ENCODE measurements at places on chromosomes 12 and 14.

DNA sequence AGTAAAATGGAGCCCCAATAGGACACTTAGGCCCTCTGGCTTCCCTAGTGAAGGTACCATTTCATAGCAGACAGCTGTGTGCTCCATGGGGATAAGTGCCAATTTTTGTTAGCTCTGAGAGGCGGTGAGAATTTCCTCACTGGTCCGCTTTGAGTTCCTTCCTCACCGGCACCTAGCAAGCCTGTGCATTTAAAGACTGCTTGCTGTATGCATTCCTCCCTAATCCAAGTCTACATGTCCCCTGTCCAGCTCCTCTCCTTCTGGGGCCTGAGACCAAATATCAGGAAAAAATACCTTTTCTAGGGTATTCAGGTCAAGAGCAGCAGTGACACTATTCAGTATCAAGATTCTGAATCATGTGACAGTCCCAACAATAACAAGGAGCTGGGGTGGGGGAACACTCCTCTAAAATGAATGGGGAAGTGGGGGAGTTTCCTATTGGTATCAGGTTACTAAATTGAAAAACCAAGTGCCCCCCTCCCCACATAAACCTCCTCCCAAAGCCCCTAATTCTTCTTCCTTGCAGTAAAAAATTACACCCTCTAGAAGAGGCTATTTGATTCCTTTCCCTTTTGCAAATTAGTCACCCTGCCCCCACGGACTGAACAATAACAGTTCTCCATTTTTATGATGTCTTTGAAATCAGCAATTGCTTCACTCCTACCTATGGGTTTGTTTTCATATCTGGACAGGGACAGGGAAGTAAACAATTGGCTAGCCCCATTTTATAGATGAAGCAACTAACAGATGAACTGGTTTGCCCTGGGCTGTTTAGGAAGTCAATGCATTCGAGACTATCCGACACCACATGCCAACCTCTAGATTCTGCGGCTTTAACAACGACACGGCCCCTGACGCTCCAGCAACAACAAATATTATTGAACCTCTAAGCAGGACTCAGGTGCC, 28.9 kb downstream of the BCL11B start:
- DNase-seq, result no peak

DNA sequence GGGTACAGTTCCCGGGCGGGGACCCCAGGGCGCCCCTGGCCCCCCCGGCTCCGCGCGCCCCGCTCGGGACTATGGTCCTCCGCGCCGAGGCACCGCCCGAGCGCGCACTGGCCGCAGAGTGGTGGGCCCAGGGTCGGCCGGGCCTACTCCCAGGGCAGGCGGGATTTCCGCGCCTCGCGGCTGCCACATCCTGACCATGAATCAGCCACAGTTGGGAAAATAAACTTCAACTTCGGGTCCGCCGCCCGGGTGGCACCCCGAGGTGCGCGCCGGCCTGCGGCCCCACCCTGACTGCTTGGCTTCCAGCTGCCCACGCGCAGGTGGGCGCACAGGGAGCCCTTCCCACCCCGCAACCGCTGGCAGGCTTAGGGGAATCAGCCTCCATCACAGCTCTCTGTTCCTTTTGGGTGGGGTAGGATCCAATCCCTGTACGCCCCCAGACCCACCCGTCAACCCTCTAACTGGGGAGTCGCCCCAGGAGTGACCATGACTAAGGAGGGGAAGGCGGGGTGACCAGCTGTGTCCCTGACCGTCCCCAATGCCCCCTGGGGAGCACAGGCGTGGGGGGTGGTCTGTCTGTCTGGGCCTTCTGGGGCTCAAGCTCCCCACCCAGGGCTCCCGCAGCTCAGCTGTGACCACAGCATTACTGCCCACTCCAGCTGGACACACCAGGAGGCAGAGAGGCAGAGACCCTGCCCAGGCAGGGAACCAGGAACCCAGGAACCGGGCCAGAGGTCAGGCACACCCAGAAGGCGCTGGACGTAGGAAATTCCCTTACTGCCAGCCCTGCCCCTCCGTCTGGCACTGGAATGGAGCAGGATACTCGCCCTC, 678 bp downstream of the INF2 start:
- DNase-seq, result peak; percentile 28

DNA sequence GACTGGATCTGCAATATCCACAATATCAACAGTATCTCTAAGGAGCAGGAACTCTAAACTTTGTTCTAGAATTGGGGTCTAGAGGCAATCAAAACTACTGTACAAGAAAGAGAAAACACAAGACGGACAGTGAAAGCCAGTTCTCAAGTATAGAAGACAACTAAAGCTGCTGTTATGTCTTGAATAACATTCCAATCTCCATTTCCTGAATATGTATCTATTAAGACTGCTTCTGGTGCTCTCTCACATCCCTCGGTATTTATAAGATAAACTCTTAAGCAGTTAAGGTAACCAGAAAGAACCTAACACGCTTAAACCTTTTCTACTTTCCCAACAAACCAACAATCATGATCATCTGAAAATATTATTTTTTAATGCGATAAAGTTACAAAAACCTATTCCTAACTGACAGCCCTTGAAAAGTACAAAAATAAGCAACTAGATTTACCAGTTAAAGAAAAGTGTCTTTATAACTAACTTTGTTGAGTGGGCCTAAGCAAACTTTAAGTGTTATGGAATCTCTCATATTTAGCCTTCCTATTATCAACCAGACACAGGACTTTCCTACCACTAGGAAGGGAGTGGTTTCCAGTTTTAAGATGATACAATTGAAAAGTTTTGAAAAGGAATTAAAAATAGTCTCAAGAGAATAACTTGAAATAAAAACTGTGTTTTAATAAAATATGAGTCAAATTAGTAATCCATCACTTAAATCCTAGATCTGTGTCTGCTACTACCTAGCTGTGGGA, 30.7 kb downstream of the NUMB start:
- DNase-seq, result no peak

DNA sequence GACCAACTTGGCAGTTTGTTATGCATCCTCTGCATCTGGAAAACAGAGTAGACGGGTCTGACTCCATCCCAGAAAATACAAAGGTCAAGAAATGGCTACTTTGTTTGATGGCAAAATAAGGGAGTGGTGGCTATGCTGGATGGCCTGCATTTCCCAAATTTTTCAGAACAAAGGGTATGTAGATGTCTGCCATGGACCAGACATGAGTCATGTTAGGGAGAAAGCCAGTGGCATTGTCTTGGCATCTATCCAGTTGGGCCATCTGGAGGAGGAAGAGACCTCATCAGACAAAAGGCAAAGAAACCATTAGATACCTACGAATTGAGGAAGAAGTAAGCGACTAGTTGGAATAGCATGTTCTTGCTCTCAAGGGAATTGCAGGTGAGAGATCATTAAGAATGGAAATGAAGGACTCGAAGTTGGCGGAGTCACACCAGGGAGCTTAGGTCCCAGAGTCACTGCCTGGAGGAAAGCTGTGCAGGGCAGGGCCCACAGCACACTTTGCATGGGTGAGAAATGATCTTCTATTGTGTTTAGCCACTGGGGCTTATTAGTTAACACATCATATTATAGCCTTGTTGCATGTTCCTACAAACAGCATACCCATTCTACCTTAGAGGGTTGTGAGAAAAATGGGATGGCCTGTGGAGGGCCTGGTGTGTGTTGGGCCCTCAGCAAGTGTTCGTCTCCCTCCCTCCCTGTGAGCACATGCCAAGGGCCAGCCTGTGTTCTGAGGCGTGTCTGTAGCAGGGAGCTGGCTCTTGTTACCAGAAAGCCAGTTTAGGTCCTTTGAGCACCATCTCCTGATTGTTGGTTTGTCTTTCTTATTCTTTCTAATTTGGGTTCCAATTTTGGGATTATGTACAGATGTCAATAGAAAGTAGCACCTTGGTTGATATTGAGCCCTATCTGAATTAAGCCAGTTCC, 119.4 kb downstream of the KTN1 start:
- DNase-seq, result no peak

DNA sequence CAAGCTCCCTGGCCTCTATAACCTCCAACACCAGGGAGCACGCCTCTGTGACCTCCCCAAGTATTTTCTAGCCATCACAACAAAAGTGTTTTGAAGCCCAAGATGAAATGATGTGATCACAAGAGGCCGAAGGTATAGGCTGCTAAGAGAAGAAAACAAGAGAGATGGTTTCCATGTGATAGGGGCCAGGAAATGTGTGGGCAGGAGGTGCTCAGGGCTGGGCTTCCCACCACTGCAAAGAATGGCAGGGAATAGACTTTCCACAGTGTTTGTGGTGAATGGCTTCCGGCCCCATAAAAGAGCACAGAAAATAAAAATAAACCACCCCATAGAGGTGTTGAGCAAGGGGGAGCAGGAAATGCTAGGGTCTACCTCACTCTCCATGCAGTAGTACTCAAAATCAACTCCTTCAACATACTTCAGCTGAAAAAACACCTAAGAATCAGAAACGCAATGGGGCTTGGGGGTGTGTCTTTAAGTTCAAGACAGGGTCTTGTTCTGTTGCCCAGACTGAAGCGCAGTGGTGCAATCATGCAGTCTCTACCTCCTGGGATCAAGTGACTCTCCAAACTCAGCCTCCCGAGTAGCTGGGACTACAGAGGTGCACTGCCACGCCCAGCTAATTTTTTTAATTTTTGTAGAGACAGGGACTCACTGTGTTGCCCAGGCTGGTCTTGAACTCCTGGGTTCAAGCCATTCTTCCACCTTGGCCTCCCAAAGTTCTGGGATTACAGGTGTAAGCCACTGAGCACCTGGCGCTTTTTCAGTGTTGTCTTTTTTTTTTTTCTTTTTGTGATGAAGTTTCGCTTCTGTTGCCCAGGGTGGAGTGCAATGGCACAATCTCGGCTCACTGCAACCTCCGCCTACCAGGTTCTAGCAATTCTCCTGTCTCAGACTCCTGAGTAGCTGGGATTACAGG, 27.1 kb downstream of the DAD1 start:
- DNase-seq, result peak; percentile 59

DNA sequence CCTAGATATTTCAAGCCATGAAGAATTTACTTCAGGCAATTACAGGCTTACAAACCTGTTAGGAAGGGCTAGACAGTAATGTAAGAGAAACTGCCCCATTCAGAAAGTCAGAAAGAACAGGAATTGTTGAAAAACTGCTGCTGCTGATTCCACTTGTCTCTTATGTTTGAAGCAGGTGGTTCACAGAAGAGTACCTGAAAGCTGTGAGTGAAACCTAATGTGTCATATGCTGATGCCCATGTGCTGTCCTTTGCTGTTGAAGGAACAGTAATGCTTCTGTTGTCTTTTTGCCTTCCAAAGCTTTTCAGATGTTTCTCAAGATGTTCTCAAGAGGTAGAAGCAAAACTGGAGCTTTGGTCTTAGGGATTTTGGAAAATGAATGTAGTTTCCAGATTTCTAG, 39.0 kb downstream of the MNAT1 start:
- no peak for DNase-seq

DNA sequence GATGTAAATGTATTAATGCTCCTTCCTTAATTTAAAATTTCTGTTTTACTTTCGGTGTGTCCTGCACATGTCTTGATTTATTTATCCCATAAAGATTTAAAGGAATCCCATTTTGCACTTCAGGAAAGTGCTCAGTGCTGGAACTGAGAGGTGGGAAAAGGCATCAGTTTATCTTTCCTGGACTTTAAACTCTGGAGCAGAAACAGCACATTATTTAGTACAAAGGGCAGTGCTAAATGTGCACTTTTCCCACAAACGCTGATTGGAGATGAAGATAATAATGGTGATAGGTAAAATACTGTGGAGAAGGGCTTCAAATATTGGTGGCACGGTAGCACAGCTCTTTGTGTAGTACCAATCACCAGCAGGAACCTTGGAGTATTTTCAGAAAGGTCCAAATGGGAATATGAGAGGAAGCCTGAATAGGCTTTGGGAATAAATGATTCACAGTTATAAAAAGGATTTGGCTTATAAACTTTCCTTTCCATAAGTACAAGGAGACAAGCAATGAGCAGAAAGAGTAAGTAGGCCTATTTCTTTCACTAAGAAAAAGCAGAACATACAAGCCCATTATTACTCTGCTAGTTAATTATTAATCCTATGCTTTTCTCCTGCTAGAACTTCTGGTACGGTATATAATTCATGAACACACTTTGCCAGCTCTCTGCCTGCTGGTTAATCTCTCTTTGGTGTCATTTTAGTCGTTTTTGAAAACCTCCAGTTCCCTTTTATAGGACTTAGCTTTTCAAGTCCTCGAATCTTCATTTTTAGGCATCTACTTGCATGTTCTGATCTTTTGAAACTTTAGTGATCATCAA, 58.3 kb downstream of the SLC15A5 start:
- DNase-seq, result no peak

- DNase-seq, result peak; percentile 32
Measured at GRCh38 chr12:53325511-53326061, 4.2 kb upstream of the AAAS start.

DNA sequence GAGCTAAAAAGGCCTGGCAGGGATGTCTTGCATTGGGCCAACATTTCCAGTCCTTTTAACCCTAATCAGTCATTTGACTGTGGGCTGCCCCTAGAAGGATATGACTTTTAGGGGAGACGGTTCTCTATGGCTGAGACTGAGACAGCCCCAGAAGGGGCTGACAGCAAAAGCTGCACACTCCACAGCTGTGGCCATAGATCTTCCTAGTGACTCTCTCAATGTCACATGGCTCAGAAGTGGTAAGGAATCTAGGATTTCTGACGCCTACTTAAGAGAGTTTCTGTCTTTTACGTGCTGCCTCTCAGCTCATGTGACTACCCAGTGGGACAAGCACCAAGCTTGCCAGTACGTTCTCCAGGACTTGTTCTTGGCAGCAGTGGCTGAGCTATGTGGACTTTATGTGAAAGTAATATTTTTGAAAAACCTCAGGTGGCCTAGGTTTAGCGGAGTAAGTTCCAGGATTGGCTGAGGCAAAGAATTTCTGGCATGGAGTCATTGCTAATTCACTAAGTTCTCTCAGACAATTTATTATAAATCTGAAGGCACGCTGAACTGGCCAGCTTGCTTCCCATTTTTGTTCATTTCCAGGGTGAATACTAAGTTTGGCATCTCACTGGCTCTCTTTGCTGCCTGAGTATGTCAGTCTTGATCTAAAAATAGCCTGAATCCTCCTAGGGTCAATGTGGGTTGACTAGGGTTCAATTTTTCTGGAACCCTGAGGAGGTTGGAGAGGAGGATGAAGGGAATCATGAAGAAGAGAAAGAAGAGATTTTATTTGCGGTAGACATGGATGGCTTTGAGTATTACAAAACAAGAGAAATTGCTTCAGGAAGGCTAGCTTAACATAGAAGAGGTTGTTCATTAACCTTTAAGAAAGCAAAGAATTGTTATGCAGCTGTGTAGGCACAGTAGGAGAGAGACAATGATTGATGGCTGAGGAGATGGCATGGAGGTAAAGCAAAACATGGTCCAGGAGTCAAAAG, 271.8 kb downstream of the AEBP2 start:
- DNase-seq, result no peak

GRCh38 chr14:28946267-28946666, 179.7 kb downstream of the FOXG1 start:
- no peak for DNase-seq

- DNase-seq, result no peak
Measured at GRCh38 chr12:26906704-26907103, 31.1 kb downstream of the INTS13 start.

- no peak for DNase-seq
Measured at GRCh38 chr12:38384816-38385378, 68.3 kb downstream of the ALG10B start.

GRCh38 chr14:36834293-36834692, 172.6 kb downstream of the PAX9 start:
- no peak for DNase-seq

All from stimulated activated CD4-positive, alpha-beta T cell treated with anti-CD3 and anti-CD28 coated beads, Interleukin-4, amount 100 ng/mL, for 1 hour (primary cell).